Thoracic aorta (tissue), 2 donors: ENCODE measurements at places on chromosomes 4 and X.

DNA sequence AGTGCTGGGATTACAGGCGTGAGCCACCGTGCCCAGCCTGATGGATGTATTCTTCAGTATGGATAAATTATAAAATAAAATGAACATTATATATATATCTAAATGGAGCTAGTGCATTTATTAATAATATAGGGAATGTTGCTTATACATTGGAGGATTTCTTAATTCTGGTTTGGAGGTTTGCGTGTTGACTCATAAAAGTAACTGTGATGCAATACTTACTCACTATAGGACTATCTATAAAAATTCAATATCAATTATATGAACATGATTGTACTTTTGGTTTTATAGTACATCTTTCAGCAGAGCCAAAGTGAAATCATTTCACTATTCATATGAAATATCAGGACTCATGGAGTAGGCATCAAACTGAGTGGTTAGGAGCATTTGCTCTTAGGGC lies 3.2 kb upstream of the AREG start:
- no peaks in the 10 kb centered on the region for H3K36me3 ChIP-seq
- no peaks in the 10 kb centered on the region for H3K27me3 ChIP-seq
- DNase-seq: no peak
- no peak overlapping the region for H3K4me3 ChIP-seq
- H3K27ac ChIP-seq: no peak overlapping the region
- no peaks in the 10 kb centered on the region for H3K4me1 ChIP-seq

GRCh38 chr4:166044871-166045270 lies 171.8 kb downstream of the TLL1 start:
- H3K27me3 ChIP-seq: no peaks in the 10 kb centered on the region
- H3K36me3 ChIP-seq: no peaks in the 10 kb centered on the region
- DNase-seq: no peak
- no peak overlapping the region for H3K27ac ChIP-seq
- no peaks in the 10 kb centered on the region for H3K4me1 ChIP-seq

GRCh38 chrX:85859426-85859825 lies 187.9 kb downstream of the CHM start:
- H3K36me3 ChIP-seq: no peaks in the 10 kb centered on the region
- no peak for DNase-seq
- no peak overlapping the region for H3K4me3 ChIP-seq
- H3K4me1 ChIP-seq: no peaks in the 10 kb centered on the region

GRCh38 chr4:86938771-86939520 lies 4.1 kb downstream of the AFF1 start:
- H3K36me3 ChIP-seq: no peaks in the 10 kb centered on the region
- no peaks in the 10 kb centered on the region for H3K27me3 ChIP-seq
- peak overlapping the region; percentile 8 for H3K4me3 ChIP-seq
- H3K27ac ChIP-seq: peak overlapping the region; percentile 35
- peaks cover 24% of the 10 kb centered on the region for H3K4me1 ChIP-seq
- no peak for DNase-seq

DNA sequence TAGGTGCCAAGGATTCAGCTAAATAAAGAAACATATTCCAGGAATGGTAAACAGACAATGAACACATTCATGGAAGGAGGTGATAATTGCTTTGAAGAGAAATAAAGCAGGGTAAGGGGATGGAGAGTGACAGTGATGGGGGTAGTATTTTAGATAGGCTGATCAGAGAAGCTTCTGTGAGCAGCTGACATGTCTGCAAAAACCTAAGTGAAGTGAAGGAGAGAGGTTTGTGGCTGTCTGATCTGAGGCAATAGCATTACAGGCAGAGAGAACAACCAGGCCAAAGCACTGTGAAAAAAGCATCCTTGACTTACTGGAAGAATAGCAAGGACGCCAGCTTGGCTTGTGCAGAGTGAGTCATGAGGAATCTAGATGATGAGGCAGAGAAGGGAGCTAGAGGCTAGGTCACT lies 271.9 kb upstream of the GATB start:
- H3K4me3 ChIP-seq: no peak overlapping the region
- peak; percentile 34 for DNase-seq
- H3K27me3 ChIP-seq: no peaks in the 10 kb centered on the region

DNA sequence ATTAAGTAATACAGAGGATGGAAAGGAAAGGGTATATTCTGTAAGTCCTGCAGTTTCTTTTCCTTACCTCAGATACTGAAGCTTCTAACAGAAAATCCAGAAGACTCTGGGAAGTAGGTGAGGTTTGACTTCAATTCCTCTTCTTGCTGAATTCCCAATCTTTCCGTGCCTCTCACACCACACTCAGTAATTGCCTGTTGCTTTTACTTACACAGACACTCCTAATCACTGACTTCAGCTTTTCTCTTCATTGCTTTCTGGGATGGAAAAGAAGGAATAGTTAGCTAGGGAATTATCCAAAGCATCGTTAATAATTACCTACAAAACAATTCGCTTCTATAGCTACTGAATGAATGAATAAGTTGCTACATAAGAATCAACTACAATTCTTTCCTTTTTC lies 163.6 kb downstream of the FBXO8 start:
- no peaks in the 10 kb centered on the region for H3K27me3 ChIP-seq
- peaks cover 6% of the 10 kb centered on the region for H3K4me1 ChIP-seq

DNA sequence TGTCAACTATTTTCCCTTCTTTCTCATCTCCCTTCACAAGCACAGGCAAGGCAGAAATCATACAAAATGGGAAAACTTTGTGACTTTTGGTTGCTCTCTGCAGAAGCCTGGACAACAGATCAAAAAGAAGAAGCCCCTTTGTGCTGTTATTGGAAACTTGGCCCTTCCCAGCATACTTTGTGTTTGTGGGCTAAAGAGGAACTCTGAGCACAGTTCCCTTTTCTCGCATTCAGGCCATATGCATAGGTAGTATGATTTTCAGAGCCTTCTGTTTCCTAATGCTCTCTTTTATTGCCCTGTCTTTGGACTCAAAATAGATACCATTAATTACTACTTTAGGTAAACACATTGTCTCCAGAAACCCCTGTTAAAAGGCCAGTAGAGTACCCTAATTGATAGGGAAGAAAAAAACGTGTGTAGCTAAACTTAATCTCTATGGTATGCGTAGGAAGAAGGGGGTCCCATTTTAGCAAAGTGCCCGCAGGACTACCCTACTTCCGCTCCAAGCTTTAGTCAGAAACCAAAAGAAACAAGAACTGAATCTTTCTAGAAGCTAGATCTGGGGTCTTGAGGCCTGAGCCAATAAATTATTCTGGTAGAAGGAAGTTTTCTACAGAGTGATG lies 26.6 kb downstream of the VSIG4 start:
- no peaks in the 10 kb centered on the region for H3K4me1 ChIP-seq
- H3K36me3 ChIP-seq: no peaks in the 10 kb centered on the region
- no peak for DNase-seq
- H3K4me3 ChIP-seq: no peak overlapping the region

GRCh38 chr4:61918987-61919386 lies 718.9 kb downstream of the ADGRL3 start:
- no peaks in the 10 kb centered on the region for H3K27me3 ChIP-seq
- DNase-seq: no peak
- H3K4me3 ChIP-seq: no peak overlapping the region
- peaks cover 11% of the 10 kb centered on the region for H3K4me1 ChIP-seq

- peak overlapping the region; percentile 87 for H3K4me3 ChIP-seq
- H3K4me1 ChIP-seq: peaks cover 10% of the 10 kb centered on the region
- H3K27ac ChIP-seq: peak overlapping the region; percentile 89
- no peaks in the 10 kb centered on the region for H3K36me3 ChIP-seq
- H3K27me3 ChIP-seq: no peaks in the 10 kb centered on the region
Observed at GRCh38 chrX:101347859-101348451, 587 bp downstream of the TIMM8A start.

GRCh38 chrX:135489542-135489941 lies 30.9 kb upstream of the INTS6L start:
- no peak overlapping the region for H3K4me3 ChIP-seq
- no peaks in the 10 kb centered on the region for H3K36me3 ChIP-seq
- H3K27me3 ChIP-seq: no peaks in the 10 kb centered on the region
- DNase-seq: no peak

DNA sequence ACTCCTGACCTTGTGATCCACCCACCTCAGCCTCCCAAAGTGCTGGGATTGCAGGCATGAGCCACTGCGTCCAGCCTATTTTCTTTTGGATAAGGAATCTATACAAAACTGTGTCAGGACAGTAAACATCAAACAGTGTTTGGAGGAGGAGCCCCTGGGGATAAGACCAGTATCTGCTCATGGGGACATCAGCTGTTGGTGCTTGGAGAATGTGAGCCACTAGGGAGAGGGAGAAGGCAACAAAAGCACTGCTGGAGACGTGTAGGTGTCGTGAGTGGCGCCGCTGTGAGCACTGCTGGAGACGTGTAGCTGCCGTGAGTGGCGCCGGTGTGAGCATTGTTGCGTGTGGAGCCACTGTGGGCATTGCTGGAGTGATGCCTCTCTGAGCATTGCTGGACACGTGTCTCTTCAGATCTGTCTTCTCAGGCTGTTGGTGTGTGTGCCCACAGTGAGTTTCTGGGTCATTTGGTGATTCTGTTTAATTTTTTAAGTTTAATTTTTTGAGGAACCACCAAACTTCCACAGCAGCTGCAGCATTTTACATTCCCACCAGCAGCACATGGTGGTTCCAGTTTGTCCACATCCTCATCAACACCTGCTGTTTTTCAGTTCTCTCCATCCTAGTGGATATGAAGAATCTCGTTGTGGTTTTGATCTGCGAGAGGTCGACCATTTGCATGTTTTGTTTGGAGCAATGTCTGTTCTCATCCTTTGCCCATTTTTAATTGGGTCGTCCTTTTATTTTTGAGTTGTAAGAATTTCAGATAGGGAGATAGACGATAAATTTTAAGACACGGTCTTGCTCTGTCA lies 19.0 kb downstream of the DGKQ start:
- H3K27ac ChIP-seq: no peak overlapping the region
- no peaks in the 10 kb centered on the region for H3K27me3 ChIP-seq
- H3K4me1 ChIP-seq: no peaks in the 10 kb centered on the region
- DNase-seq: no peak
- peaks cover 20% of the 10 kb centered on the region for H3K36me3 ChIP-seq
- H3K4me3 ChIP-seq: no peak overlapping the region

- peaks cover 9% of the 10 kb centered on the region for H3K4me1 ChIP-seq
- DNase-seq: no peak
- H3K36me3 ChIP-seq: no peaks in the 10 kb centered on the region
- no peak overlapping the region for H3K27ac ChIP-seq
- peak overlapping the region; percentile 86 for H3K4me3 ChIP-seq
- H3K27me3 ChIP-seq: no peaks in the 10 kb centered on the region
Observed at GRCh38 chr4:153248641-153249198, 44.5 kb downstream of the TRIM2 start.

GRCh38 chrX:118644378-118644777 lies 83.0 kb upstream of the IL13RA1 start:
- no peak for DNase-seq
- no peak overlapping the region for H3K4me3 ChIP-seq
- H3K27ac ChIP-seq: no peak overlapping the region
- no peaks in the 10 kb centered on the region for H3K27me3 ChIP-seq
- H3K4me1 ChIP-seq: no peaks in the 10 kb centered on the region

DNA sequence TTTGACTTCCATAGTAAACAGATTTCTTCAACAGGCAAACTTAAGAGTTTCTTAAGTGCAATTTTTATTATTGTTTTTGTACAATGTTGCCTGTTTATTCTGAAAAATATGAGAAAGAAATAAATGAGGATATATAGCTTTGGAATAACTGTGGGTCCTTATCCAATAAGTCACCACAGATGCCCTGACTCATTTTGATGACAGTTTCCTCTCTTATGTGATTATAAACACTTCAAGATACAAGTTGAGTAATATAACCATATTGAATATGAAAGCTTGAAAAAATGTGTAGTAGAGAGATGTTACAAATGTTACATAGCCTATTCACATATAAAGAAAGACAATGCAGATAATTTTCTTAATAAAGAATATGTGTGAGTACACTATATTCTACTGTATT lies 931.6 kb downstream of the RAPGEF2 start:
- no peak overlapping the region for H3K27ac ChIP-seq
- no peaks in the 10 kb centered on the region for H3K27me3 ChIP-seq
- no peak for DNase-seq
- no peaks in the 10 kb centered on the region for H3K4me1 ChIP-seq
- no peaks in the 10 kb centered on the region for H3K36me3 ChIP-seq

DNA sequence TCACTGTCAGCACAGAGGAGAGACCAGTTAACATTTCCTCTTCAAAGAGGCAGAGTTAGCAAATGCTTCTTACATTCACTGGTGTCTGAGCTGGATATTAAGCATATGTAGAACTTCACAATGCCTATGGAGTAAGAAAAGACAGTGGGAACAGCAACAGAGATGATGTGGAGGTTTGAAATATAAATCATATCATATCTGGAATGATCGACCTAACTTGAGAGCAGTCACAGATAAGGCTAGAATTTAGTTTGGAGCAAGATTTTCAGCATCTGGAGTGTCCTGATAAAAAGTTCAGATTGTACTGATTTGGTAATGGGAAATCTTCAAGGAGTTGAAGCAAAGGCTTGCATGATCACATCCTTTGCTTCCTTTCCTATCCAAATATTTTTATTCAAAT lies 90.5 kb upstream of the ANKRD50 start:
- H3K27ac ChIP-seq: no peak overlapping the region
- H3K4me3 ChIP-seq: no peak overlapping the region
- no peak for DNase-seq
- no peaks in the 10 kb centered on the region for H3K4me1 ChIP-seq

DNA sequence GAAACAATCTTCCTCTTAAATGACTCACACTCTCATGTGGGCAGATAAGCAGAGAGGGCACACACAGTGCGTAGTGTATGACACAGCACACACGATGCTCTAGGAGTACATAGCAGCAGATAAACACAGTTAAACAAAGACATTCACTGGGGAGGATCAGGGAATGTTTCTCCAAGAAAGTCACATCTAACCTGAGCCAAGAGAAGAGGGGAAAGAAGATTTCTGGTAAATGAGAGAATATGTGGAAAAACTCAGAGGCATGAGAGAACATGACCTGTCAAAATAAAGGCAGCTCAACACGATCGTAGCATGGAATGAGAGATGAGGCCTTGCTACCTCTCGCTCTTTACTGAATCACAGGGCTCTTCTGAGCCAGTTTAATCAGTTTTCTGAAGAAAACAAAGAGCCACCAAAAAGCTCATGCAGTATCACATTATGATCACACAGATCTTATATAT lies 251.0 kb downstream of the ANK2 start:
- no peak overlapping the region for H3K27ac ChIP-seq
- H3K27me3 ChIP-seq: no peaks in the 10 kb centered on the region
- no peak overlapping the region for H3K4me3 ChIP-seq
- DNase-seq: no peak
- no peaks in the 10 kb centered on the region for H3K36me3 ChIP-seq

GRCh38 chrX:97057349-97057909 lies 173.7 kb downstream of the RPA4 start:
- H3K27ac ChIP-seq: no peak overlapping the region
- DNase-seq: no peak
- no peak overlapping the region for H3K4me3 ChIP-seq
- no peaks in the 10 kb centered on the region for H3K4me1 ChIP-seq
- H3K36me3 ChIP-seq: no peaks in the 10 kb centered on the region

DNA sequence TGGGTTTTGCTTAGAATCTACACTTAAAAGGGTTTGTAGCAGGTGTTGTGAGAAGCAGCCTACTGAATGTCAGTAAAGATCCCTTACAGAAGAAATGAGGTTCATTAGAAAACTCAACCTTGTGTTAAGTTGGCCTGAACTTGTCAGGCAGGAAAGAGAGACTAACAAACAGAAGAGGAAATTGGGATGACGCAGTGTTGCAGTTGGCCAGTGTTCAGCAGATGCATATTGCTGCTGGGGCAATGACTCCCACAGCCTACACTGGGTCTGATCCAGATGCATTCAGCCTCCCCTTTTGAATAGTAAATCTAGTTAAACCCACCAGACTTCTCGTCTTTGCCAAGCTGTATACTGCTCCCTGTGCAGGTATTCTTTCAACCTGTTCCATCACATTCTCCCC lies 409.4 kb downstream of the UBE2NL start:
- H3K4me3 ChIP-seq: no peak overlapping the region
- H3K36me3 ChIP-seq: no peaks in the 10 kb centered on the region
- H3K4me1 ChIP-seq: no peaks in the 10 kb centered on the region
